Activated CD4-positive, alpha-beta T cell treated with anti-CD3 and anti-CD28 coated beads, Interleukin-2, amount 50 U/mL, for 48 hours (primary cell): ENCODE measurements at places on chromosomes 11 and 22.

- no peak for DNase-seq
Observed at GRCh38 chr22:41745968-41746367, 46.7 kb downstream of the MEI1 start.

- DNase-seq = no peak
Observed at GRCh38 chr11:45470794-45471167, 184.6 kb upstream of the SYT13 start.

DNA sequence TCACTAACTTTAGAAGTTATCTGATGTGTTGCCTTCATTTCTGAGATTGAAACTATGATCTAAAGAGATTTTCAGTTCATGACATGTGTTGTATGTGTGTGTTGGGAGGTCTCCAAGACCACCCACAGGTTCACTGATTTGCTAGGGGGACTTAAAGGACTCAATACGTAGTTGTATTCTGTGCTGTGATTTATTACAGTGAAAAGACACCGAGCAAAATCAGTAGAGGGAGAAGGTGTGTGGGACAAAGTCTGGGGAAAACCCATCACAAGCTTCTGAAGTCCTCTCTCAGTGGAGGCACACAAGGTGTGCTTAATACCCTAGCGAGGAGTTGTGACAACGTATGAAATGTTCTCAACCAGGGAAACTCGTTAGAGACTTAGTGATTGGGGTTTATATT is 35.6 kb downstream of the RNF169 start:
- DNase-seq = no peak

DNA sequence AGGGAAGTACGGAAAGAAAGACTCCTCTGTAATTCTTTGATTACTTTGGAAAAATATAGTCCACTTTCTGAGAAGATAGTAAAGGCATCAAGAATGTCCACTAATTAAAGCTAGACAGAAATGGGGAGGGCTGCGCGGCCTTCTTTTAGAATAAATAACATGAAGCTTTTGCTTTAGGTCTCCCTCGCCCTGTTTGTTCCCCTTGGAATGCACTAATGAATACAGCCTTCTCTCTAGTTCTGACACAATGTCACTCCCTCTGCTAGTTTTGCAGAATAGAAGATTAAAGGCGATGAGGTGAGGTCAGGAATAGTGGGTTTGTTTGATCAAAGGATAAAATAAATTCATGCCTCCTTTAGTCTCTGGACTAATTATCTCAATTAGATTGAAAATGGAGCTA is 543.9 kb downstream of the OPCML start:
- DNase-seq = no peak

- no peak for DNase-seq
Observed at GRCh38 chr22:28186641-28187040, 267.6 kb upstream of the PITPNB start.

- no peak for DNase-seq
Observed at GRCh38 chr11:79440571-79441460, at the start of gene TENM4. TSS of gene TENM4 (minus strand) at chr11:79441030. CDS start at chr11:79069944, 371,086 bp downstream.
